ENCODE measurements at places on chromosomes 11 and 22. TPM values are rescaled to one million over a fixed set of nuclear protein-coding genes. Genes with fewer than 3 reads are reported as not detected.
A peak's percentile ranks its signal among the peaks of the same experiment; 100 is the strongest.

DNA sequence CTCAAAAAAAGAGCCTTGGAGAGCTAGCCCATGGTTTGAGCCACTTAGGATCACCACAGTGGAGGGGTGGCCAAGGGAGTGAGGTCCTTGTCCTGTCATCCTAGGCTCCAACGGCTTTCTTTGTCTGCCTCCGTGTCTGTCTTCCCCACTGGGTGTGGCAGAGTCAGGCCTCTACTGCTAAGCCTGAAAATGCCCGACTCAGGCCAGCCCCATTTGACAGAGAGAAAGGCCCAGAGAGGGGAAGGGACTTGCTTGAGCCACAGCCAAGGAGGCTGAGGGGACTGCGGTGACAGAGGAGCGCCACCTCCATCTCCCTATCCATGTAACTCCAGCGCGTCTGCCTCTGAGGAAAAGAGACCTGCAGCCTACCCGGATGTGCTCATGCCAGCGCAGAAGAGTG, 27.8 kb upstream of the CD82 start:
- no peak for DNase-seq

GRCh38 chr11:58334708-58335107, 24.2 kb downstream of the OR5B17 start:
- DNase-seq: peak; percentile 91

GRCh38 chr11:20364341-20364792, 853 bp downstream of the HTATIP2 start:
- no peak for DNase-seq

DNA sequence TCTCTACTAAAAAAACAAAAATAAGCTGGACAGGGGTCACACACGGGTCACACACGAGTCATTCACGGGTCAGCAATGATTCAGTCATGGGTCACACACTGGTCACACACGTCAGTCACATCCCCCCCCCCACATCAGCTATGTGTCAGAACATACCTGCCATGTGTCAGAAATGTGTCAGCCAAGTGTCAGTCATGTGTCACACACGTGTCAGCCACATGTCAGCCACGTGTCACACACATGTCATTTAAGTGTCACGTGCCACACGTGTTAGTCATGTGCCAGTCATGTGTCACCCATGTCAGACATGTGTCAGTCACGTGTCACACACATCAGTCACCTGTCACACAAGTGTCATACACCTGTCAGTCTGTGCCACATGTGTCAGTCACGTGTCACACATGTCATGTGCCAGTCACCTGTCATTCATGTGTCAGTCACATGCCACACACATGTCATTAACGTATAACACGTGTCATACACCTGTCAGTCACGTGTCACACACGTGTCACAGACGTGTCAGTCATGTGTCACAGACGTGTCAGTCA, 28.7 kb upstream of the MMP20 start:
- DNase-seq: peak; percentile 5

- DNase-seq: no peak
Measured at GRCh38 chr11:19845626-19846025, 133.0 kb downstream of the NAV2 start.

GRCh38 chr11:76919467-76919866, 58.7 kb downstream of the ACER3 start:
- no peak for DNase-seq

The KRTAP5-2 gene
- not detected for total RNA-seq

Measured in dermis microvascular lymphatic vessel endothelial cell (primary cell).